ENCODE measurements at places on chromosomes 1 and 21.

DNA sequence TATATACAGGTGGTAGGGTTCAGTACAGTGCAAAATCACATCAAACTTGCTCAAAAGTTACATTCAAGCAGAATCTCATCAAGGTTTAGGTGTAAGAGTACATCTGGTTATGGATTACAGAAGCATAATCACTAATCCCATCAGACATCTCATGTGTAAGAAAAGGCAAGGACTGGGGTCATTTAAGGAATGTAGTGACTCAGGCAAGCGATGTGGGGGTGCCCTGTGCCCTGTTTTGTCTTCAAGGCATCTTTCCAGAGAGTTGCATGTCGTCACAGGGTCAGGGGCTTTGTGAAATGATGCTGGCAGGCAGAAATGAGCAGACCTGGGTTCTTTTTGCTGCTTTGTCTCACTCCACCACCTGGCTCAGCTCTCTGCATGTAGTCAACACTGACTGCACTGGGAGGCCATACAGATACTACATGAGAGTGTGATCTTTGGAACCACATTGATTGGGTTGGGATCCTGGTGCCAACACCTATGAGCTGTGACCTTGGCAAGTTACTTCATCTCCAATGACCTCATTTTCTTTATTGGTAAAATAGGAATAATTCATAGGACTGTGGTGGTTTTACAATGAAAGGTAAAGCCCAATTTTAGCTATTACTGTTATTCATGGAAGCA is 8.2 kb upstream of the HHIPL2 start:
- no peak for DNase-seq

DNA sequence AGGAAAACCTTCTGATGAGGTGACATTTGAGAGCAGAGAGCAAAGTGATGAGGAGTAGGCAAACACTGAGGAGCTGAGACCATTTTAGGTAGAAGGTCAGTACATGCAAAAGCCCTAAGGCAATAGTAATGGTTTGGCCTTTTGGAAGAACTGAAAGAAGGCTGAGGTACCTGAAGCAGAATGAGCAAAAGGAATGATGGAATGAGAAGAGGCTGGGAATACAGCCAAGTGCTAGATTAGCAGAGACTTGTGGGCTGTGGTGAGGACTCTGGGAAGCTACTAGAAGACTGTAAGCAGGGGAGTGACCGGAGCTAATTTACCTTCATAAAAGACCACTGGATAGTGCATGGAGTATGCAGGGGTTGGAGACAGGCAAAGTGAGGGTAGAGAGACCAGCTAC is 77.9 kb downstream of the GFI1 start:
- no peak for DNase-seq

- no peak for DNase-seq
Measured at GRCh38 chr21:33075128-33075527, 5.2 kb downstream of the OLIG1 start.

DNA sequence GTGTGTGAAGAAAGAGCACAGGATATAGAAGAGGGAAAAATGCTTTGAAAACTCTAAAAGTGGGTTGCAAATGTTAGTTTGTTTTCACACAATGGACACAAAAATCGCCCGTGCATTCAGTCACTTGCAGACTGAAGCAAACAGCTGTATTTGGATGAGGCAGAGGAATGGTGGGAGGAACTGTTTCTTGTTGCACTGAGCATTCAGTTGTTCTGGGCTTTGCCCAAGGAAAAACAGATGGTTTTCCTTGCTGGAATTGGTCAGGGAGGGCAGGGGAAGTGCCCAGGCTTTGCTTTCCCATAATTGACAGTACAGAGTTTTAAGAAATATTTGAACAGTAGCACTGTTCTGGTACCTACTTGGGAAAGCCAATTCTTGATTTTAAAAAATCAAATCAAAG is 19.5 kb upstream of the WARS2 start:
- no peak for DNase-seq

- DNase-seq, result no peak
Measured at GRCh38 chr1:95655321-95656020, 421.5 kb downstream of the RWDD3 start.
